ENCODE measurements at places on chromosomes 13 and 19. TPM values are rescaled to one million over a fixed set of nuclear protein-coding genes. Genes with fewer than 3 reads are reported as not detected.
A peak's percentile ranks its signal among the peaks of the same experiment; 100 is the strongest.

CA11 gene
- 12.0 TPM for total RNA-seq

DNA sequence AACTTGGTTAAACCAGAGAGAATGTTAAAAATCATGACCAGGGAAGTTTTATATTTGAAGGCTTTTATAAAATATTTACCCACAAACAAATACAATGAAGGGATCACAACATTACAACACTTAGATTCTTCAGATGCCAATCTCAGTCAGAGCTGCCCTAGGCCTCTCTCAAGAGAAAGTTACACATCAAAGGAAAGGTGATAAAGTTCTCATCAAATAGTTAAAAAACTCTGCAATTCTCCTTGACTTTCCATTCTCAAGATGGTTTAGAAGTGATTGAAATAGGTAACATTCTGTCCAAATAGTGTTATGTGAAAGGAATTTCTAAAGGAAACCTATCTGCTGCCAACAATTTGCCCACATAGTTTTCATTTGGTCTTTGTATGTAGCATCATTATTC, 1115.2 kb upstream of the MIR17HG start:
- no peak for DNase-seq

SLC17A7 gene
- 4.7 TPM for total RNA-seq

FUT2 gene
- total RNA-seq: not detected

GRCh38 chr19:40442328-40443130, 1.6 kb downstream of the SERTAD3 start:
- DNase-seq: no peak

DNA sequence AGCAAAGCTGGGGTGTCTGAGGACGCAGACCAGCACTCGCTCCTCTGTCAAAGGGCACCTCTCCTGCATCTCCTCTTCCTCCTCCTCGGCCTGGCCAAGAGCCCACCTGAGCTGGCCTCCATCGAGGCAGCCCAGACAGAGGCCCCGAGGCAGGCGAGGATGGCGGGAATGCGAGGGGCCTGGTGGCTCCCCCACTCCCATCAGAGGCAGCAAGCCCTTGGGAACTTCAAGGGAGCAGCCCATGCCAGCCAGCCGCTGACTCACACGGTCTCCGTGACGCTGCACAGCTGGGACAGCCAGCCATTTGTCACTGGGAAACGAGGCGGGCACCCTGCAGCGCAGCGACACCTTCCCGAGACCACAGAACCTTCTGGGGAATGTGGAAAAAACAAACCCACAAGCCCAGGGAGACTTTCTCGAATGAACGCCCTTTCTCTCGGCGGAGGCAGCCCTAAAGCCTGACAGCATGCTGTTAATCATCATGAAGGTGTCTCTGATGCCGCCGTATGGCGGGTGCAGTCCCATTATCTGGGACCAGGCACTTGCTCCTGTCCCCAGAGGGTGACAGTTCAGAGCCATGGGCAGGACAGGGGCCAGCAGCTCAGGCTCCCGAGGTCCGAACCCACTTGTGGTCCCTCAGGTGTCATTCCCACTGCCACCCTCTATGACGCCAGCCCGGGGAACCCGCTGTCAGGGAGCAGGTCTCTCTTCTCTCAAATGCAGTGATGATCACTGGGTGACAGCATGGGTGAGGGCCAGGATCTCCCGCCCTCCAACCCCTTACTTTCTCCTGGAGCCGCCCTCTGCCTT, 53.0 kb downstream of the PEPD start:
- DNase-seq: peak; percentile 76

- no peak for DNase-seq
These were observed 12.3 kb downstream of the HTR2A start for GRCh38 chr13:46884531-46884930.

DNA sequence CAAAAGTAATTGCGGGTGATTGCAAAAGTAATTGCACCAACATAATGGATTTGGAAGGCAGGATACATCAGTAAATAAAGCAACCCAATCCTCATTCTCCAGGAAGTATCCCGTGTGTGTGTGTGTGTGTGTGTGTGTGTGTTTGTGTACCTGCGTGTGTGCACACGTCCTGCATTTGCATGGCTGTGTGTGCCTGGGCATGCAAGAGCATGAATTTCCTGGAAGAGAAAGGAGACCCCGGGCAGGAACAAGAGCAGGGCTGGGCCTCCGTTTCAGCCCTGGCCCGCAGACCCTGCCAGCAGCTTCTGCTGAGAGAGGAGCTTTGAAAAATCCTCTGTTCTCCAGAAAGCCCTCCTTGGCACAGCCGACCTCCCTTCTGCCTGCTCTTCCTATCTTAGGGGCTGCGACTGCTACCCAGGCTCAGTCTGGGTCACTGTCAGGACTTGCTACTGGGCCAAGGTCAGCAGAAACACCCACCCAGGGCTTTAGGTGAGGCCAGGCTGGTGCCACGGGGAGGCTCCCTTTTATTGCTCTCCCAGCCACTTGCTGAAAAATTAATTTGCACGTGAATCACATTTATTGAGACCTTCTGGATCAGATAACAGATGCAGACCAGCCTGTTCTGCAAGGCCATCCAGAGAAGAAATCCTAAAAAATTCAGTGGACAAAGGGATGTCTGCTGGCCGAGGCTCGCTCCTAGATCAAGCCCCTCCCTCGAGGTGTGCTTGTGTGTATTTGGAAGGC, 258.3 kb downstream of the ZNF536 start:
- DNase-seq: no peak

PROZ gene
- total RNA-seq: not detected

Measured in aorta (tissue), 5 donors.